Activated effector memory CD4-positive, alpha-beta T cell treated with Interleukin-2 at 50 U/mL for 16 hours (primary cell): ENCODE measurements at places on chromosomes 1 and 21.

DNA sequence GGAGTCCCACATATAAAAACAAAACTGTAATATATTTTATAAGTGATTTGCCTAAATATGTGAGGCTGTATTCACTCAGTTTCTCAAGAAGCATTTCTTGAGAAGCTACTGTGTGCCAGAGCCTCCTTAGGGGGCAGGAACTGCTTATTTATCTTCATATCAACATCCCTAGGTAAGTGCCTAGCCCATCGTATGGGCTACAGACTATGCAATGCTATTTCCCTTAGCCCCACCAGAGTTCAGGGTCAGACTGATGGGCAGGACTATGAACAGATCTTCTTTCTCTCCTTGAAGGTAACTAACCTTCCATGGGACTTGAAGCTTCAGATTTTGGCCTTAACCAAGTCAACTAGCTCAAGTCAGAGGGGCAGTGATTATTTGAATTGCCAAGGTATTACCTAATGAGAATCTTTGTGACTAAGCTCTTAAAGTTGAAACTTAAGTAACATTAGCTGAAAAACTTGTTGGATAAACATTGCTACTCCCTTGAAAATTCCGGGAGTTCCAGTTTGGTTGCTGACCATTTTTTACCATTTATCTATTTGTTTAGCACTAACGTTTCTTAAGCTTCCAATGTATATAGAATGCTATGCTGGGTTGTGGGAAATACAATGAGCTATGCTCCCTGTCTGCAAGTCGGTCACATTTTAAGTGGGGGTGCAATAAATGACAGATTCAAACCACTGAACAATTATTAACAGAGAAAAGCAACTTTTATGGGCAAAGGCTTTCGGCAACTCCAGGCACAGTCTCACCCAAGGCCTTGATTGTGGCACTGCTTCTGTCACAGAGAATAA, 85.2 kb downstream of the GPR88 start:
- DNase-seq: no peak

GRCh38 chr1:39159224-39160036, 45.1 kb upstream of the MACF1 start:
- no peak for DNase-seq

DNA sequence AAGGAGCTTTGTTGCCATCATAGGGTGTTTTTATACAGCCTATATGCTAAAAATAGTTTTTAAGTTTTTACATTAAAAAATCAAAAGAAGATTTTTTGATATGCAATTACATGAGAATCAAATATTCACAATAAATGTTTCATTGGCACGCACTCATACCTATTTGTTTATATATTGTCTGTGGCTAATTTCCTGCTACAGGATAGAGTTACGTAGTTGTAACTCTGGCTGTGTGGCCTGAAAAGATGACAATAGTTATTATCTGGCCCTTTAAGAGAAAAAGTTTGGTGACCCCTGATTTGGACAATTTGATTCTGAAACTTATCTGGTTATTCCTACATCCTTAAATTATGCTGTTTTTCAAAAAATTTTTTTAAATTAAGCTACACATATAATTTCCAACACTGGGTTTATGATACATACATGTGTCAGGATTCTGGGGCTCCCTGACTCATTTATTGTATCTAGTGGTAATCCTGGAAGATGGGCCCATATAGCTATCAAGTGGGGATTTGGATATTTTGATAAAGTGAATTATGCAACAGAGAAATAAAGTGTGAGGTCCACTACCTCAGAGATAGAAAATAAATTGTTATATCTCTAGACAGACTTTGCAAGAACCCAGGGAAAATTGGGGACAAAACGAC, 370.2 kb upstream of the LYPLAL1 start:
- DNase-seq: no peak

DNA sequence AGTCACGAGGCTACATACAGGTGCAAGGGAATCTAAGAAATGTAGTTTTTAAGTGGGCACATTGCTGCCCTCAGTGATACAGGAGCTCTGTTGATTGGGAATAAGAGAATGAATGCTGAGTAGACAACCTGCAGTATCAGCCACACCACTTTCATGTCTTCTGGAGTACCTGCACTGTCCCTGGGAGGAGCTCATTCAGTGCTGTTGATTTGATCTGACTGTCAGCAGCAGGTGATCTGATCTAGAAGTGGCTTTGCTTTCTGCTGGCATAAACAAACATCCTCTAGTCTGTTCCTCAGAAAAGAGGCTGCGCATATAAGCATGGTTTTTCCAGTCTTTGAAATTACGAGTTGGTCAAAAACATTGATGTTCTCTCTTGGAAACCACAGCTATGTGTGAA, 35.5 kb upstream of the LRRC52 start:
- no peak for DNase-seq

DNA sequence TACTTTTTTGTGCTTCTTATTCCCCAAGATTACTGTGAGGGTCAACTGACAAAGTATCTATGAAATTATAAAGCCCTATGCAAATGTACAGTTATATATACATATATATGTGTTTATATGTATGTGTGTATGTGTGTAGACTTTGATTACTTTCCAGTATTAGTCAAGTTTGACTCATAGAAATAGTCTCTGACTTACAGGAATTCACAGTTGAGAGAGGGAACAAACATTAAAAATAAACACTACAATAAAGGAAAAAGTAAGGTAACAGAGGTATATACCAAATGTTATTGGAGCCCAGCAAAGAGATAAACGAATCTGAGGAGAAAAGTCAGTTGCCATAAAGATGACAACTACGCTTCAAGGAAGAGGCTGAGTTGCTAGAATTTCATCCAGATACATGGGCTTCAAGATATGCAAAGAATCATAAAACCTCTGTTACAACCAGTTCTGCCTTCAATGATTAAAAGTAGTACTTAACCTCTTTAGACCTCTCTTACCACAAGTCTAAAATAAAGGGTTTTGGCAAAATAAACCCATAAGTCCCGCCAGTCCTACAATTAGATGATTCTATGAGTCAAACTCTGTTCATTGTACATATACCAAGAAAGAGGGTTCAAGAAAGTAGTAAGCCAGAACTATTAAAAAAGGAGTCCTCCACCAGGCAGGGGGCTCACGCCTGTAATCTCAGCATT, 7.2 kb downstream of the IFT25 start:
- DNase-seq: no peak

GRCh38 chr1:87329051-87329525, 408 bp downstream of the LMO4 start:
- DNase-seq: peak; percentile 38

GRCh38 chr1:116856312-116856711, 53.4 kb upstream of the PTGFRN start:
- DNase-seq: no peak

DNA sequence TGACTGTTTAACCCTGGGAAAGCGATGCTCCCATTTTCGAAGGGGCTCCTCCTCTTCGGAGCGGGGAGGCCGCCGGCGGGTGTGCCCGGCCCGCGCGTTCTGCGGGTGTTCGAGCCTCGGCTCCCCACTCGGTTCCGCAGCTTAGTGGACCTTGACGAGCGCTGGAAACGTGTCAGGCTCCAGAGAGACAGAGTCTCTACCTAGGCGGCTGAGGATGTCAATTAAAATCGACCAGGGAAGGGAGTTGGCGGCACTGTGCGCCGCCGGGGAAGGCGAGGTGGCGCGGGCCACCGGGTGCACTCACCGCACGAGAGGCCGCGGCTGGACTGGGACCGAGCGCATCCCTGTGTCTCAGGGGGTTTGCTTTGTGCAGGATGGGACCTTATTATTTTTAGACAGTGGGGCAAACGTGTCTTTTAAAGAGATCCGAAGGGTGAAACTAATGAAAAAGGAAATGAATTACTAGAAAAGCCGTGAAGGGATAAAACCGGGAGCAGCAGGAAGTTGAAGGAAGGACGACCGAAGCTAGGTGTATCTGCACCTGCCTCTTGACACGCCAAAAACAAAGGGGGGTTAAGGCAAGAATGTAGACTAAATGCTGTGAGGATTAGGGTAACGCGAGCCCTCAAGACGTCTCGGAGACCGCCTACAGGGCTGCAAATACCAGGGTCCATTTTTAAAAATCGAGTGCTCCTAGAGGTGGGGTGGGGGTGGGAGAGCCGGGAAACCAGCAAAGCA, 5.6 kb downstream of the LHX4 start:
- no peak for DNase-seq

DNA sequence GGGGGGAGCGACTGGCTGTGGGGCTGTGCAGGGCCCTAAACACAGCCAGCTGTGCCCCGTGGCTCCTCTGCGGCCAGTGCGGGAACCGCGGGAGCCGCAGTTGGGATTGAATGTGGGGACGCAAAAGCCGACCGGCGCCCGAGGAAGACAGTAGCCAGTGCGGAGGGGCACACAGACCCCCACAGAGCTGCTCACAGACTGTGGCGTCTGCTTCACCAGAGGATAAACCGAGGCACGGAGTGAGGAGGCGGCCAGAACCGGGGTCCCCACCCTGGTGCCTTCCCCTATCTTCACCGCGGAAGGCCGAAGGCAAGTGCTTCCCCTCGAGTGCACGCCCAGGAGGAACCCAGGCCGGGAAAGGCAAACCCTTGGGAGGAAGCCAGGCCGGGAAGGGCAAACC, 8.7 kb upstream of the TMEM52 start:
- DNase-seq: no peak

DNA sequence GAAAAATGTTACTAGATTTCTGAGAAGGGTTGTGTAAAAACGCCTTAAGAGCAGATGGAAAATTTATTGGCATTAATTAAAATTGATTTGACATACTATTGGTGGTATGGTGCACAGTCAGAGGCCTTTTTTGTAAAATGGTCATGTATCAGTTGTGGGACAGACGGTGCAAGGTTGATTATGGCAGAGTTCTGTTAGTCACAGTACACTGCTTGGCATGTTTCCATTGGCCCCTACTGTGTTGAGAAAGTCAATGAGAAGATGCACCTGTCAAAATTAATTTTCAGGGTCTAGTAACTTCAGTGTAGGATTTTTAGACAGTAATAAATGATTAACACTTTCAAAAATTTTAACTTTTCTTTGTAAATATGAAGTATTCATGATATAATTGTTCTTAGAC, 4.4 kb downstream of the B3GALT2 start:
- DNase-seq: no peak

DNA sequence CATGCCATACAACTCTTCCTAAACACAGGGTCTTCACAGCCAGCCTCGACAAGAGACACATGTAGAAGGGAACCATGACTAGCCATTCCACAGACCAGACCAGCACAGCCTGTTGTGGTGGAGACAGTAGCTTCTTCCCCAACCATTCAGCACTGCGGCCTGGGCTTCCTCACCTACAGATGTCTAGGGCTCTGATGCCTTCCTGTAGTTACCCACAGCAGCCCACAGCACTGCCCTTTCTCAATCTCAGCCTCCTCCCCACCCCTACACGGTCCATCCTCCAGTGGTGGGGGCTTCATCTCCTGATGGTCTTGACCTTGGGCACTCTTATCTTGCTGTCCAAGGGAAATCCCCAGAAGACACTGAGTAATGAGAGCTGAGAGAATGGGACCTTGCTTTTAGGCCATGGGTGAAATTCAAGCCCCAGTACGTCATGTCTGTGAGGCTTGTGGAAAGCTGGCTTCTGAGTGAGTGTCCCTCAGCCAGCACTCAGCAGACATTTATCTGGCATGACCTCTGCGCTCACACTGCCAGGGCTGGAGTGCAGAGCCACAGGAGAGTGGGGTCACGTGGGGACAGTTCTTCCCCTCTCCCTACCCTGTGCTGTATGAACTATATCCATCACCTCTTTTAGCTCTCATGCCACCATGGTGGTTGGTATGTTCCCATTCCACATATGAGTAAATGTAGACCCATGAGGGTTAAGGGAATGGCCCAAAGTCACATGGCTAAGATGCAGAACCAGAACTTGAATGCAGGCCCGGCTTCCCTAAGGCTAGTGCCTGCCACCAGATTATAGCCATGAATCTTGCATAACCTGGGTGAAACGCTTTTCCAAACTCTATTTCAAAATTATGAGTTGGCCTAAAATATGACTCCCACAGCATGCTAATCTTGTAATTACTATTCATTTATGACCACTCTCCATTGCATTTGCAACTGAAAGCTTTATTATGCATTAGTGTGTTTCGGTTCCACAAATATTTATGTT, 104.7 kb downstream of the HIVEP3 start:
- no peak for DNase-seq

DNA sequence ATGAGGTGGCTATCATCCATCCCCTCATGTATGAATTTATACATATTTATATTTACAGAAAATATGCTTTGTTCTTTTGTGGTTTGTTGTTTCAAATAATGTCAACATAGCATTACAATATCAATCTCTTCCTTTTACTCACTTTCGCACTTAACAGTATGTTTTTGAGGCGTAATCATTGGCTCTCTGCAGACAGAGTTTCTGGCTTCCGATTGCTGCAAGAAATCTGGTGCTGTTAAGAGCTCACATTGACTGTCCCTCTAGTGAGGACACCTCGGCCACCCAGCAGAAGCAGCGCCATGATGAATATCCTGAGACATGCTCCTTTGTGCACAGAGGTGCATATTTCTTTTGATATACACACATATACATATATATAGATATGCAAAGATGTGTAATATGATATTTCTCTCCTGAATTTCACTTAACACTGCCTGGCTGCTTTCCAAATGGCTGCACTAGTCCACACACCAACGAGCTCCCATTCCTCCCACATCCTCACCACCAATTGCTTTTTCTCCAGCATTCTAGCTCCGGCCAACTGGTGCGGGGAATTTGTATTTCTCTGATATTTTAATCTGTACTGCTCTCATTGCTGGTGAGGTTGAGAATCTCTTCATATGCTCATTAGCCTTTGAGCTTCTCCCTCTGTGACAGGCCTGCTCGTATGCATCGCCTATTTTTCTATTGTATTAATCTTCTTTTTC, 248.4 kb downstream of the SIPA1L2 start:
- DNase-seq: no peak

DNA sequence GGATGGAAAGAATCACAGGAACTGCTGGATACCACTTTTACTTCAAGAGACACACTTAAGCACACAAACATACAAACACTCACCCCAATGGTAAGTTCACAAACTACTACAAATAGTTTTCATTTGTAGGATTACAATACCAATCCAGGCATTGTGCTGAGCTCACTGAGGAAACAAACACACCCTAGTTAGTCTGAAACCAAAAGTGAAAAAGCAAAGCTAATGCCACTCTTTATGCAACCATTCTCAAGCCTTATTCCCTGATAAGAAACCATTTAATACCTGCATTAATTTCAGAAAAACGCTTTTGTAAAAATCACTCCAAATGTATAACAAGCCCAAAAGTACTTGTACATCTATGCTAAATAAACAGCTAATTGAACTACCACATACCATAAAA, 38.3 kb downstream of the RNF115 start:
- DNase-seq: no peak

DNA sequence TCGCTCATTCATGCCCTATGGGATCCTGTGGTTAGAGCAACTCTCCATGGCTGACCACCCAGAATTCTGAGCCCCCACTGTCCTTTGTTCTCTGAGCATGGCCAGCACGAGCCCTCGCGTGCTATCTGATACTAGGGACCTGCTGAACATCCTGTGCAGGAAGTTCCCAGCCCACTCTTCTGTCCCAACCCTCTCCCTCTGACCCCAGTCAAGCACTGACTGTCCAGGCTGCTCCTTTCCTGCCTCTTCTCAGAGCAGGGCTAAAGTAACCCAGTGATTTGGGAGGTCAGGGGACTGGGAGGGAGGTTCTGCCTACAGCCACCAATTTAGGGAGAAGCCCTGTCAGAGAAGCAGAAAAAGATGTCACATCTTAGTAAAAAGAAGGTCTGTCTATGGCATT, 21.2 kb downstream of the CYP4B1 start:
- DNase-seq: no peak

- no peak for DNase-seq
Measured at GRCh38 chr1:62142496-62142895, 52.2 kb upstream of the L1TD1 start.
